ENCODE measurements at places on chromosomes 6 and 20. TPM values are rescaled to one million over a fixed set of nuclear protein-coding genes. Genes with fewer than 3 reads are reported as not detected.

LY6G6D gene
- total RNA-seq, result not detected

- no peak for DNase-seq
Measured at GRCh38 chr6:16136621-16137450, 8.0 kb downstream of the MYLIP start.

DCDC2 gene
- total RNA-seq, result 23.2 TPM

- DNase-seq, result no peak
Measured at GRCh38 chr6:142238881-142239280, 62.9 kb upstream of the ADGRG6 start.

RAB44 gene
- not detected for total RNA-seq

BPIFB1 gene
- not detected for total RNA-seq

DNA sequence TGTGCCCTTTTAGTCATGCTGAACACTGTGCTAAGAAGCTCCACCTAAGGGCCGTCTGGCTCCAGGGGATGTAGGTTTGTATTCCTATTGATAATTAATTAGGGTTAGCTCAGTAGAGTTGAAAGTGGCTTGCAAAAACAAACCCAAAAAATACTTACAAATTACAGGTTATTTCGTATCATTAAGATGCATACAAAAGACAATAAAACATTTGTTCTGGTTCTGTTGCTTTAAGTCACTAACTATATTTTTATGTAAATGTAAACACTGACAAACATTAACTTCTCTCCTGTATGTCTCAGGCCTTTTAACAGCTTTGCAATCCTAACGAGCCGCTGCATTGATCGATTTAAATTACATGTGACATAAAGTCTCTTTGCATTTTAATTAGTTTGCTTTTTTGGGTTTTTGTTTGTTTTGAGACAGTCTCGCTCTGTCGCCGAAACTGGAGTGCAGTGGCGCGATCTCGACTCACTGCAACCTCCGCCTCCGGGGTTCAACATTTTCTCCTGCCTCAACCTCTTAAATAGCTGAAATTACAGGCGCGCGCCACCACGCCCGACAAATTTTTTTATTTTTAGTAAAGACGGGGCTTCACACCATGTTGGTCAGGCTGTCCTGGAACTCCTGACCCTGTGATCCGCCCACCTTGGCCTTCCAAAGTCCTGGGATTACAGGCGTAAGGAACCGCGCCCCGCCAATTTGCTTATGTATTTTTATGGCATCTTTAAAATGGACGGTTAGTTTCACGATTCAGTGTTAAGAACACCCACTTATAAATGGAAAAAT lies 110.9 kb downstream of the HFE start:
- DNase-seq, result no peak

GRCh38 chr6:108115598-108116058 lies 41.1 kb upstream of the OSTM1 start:
- no peak for DNase-seq

- DNase-seq, result no peak
Measured at GRCh38 chr20:63093966-63094766, 87.4 kb upstream of the BHLHE23 start.

GRCh38 chr6:38114976-38115625 lies 295.6 kb downstream of the ZFAND3 start:
- no peak for DNase-seq

DNA sequence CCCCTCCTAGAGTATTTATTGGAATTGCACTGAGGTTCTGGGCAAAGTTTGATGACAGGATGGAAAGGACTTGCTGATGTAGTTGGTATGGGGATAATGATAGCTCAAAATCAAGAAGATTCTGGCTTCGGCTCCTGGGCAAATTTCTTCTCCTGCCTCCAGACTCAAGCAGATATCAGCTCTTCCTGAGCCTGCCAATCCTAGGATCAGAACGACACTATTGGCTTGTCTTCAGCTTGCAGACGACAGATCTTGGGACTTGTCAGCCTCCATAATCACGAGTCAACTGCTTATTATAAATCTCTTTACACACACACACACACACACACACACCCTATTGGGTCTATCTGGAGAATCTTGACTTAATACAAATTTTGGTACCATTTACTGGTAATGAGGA lies 131.1 kb downstream of the PREX1 start:
- no peak for DNase-seq

GRCh38 chr6:3405679-3406078 lies 51.2 kb downstream of the SLC22A23 start:
- DNase-seq, result no peak

HCRTR2 gene
- total RNA-seq, result not detected

RIPPLY2 gene
- total RNA-seq, result not detected

DNA sequence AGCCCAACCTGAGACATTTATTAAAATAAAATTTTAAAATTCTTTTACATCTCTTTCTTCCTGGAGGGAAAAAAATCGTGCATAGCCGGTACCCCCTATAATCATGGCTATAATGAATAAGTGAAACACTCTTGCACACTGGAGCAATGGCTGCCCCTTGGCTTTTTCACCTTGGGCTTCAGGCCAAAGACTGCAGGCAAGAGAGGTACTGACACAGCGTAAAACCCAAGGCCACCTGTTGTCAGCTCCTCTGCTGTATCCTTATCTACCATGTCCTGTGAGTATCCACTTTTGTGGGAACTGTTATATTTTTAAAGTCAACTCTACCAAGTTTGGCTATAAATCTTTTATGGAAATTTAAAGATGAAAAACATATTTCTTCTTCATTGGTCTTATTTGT lies 23.0 kb upstream of the LY86 start:
- DNase-seq, result no peak

- DNase-seq, result no peak
Measured at GRCh38 chr6:29462022-29462421, 5.1 kb downstream of the OR2H1 start.

NKX2-2 gene
- not detected for total RNA-seq

DNA sequence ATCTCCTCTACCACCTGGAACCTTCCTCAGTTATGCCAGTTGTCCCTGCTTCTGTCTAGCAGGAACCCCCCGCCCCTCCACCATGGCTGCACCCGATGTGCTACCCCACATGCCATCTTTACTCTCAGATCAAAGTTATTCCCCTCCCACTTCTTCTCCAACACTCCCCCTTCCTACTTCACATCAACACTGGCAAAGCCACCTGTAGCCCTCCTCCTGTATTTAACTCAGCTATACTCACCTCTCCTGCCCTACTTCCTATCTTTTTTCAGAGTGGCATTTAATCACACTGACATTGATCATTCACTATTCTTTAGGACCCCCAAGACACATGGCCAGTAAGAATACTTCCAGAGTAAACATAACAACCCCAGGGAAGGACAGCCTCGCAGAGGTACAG lies 84.3 kb downstream of the MBOAT1 start:
- DNase-seq, result no peak

RAET1L gene
- not detected for total RNA-seq

GRCh38 chr6:34189806-34190503 lies 44.1 kb upstream of the GRM4 start:
- DNase-seq, result no peak

DNA sequence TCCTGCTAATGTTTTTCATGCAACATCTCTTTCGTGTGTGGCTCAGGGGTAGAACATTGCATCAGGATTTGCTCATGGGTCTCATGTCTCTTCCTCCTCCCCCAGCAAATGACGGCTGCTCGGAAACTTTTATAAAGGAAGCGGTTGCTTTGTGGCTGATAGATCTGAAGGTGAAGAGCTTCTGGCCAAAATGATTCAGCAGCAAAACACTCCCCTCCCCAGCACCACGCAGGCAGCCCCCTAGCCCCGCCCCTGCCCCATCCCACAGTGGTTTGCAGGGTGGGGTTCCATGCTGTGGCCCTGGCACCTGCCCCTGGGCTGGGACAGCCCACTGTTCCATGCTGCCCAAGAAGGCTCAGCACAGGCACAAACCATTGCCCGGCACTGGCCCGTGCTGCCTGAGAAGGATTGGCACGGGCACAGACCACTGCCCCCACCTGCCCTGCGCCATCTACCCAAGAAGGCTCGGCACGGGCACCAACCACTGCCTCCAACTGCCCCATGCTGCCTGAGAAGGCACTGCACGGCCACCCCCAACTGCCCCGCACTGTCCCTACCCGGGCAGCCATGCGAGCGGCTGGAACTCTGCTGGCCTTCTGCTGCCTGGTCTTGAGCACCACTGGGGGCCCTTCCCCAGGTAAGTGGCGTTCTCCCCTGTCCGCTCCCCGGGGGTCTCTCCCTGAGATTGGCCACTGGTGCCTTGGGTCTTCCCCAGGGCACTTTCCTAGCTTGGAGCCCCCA lies at the start of gene CST7:
CST7 (plus strand) TSS at position 331 of the 741 bp plus-strand sequence; CDS start at position 568, 237 bp downstream.
- no peak for DNase-seq
